ENCODE measurements at places on chromosomes 12 and 14. TPM values are rescaled to one million over a fixed set of nuclear protein-coding genes. Genes with fewer than 3 reads are reported as not detected.

DNA sequence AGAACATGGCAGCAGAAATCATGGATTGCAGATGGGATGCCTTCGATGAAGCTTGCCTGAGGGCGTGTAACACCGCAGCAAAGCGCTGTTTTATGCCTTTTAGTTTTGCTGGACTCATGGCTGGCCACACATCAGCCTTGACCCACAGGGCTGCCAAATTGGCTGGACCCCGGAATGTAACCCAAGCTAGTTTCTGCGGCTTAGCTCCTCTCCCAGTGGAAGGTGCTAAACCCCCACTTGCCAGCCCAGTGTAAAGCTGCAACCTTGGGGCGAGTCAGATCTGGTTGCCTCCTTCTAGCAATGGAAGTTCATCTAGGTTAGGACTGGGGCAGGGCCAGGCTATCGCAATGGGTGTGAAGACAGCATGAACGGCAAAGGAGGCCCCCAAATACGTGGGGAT, 38.3 kb downstream of the MEG3 start:
- H3K36me3 ChIP-seq: no peaks in the 10 kb centered on the region
- DNase-seq: no peak
- no peaks in the 10 kb centered on the region for H3K27me3 ChIP-seq
- no peak overlapping the region for H3K4me3 ChIP-seq

- H3K4me1 ChIP-seq: no peaks in the 10 kb centered on the region
- DNase-seq: no peak
- H3K27me3 ChIP-seq: no peaks in the 10 kb centered on the region
- H3K36me3 ChIP-seq: no peaks in the 10 kb centered on the region
- H3K4me3 ChIP-seq: no peak overlapping the region
These were observed 950.4 kb upstream of the LRFN5 start for GRCh38 chr14:40656311-40656710.

GRCh38 chr12:119069147-119069642, 87.9 kb downstream of the SRRM4 start:
- no peaks in the 10 kb centered on the region for H3K36me3 ChIP-seq
- H3K4me1 ChIP-seq: no peaks in the 10 kb centered on the region
- H3K27me3 ChIP-seq: peaks cover 6% of the 10 kb centered on the region
- DNase-seq: no peak
- H3K27ac ChIP-seq: no peak overlapping the region
- H3K4me3 ChIP-seq: no peak overlapping the region

DNA sequence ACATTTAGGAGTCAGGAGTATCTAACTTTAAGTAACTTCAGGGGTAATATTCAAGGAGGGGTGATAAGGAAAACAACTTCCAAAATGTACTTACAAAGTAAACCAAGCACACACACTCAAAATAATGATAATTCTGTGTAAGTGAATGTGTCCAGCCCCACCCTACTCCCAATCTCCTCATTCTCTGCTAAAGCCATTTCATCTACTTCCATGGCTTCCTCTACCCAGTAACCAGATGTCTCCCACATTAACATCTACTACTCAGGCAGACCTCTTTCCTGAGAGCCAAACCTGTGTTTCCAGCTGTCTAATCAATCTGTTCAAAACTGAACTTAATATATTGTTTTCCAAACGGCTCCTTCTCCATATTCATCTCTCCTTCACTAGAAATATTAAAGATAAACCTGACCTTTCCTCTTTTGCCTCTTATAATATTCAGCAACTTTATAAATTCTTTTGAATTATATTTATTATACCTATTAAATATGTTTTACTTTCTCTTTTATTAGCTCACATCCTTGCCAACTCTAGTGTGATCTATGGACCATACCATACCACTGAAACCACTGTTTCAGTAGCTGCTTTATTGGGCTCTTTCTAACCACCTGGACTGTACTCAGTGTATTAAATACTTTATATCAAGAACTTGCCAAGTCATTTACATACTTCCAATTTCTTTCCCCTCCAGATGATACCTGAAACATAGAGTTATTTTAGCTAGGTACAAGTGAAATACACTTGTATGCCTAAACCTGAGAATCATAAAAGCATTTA, 170.7 kb downstream of the PPFIA2 start:
- no peaks in the 10 kb centered on the region for H3K4me1 ChIP-seq
- H3K27me3 ChIP-seq: no peaks in the 10 kb centered on the region
- no peak overlapping the region for H3K27ac ChIP-seq
- no peaks in the 10 kb centered on the region for H3K36me3 ChIP-seq
- H3K4me3 ChIP-seq: no peak overlapping the region
- no peak for DNase-seq

- H3K27me3 ChIP-seq: no peaks in the 10 kb centered on the region
- H3K36me3 ChIP-seq: no peaks in the 10 kb centered on the region
- no peak for DNase-seq
- no peak overlapping the region for H3K4me3 ChIP-seq
These were observed 134.2 kb upstream of the HIF1A start for GRCh38 chr14:61561104-61561503.

- H3K27ac ChIP-seq: peak overlapping the region; percentile 78
- H3K4me3 ChIP-seq: peak overlapping the region; percentile 55
- peaks cover 11% of the 10 kb centered on the region for H3K4me1 ChIP-seq
- peaks cover 6% of the 10 kb centered on the region for H3K27me3 ChIP-seq
These were observed 400 bp downstream of the CHST11 start for GRCh38 chr12:104456950-104457745.

DNA sequence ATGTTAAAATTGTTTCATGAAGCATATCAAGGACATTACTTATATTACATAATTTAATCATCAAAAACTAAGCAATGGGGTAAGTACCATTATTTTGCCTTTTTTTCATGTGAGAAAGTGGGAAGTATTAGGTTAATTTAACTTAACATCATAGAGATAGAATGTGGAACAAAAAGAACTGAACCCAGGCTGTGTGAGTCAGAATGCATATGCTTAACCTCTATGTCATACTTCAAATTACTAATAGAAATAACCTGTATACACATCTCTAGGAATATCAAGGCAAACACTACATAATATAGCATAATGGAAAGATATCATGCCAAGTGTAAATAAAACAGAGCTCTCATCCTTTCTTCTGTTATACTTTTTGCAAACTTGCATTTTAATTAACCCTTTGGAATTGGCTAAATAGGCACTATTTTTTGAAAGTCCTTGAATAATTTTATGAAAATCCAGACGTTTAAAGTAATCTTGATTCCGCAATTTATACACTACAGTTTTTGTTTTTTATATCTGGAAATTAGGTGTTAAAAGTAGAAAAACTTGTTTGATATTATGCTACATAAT, 777.7 kb downstream of the SLC6A15 start:
- H3K36me3 ChIP-seq: no peaks in the 10 kb centered on the region
- H3K4me3 ChIP-seq: no peak overlapping the region
- H3K27ac ChIP-seq: no peak overlapping the region
- no peaks in the 10 kb centered on the region for H3K4me1 ChIP-seq
- DNase-seq: no peak
- no peaks in the 10 kb centered on the region for H3K27me3 ChIP-seq

GRCh38 chr12:111268738-111269572, 99.9 kb downstream of the PHETA1 start:
- no peak overlapping the region for H3K27ac ChIP-seq
- H3K4me1 ChIP-seq: no peaks in the 10 kb centered on the region
- no peak for DNase-seq

GRCh38 chr14:83416476-83416875, 1882.8 kb upstream of the SEL1L start:
- no peaks in the 10 kb centered on the region for H3K27me3 ChIP-seq
- H3K4me3 ChIP-seq: no peak overlapping the region
- H3K4me1 ChIP-seq: no peaks in the 10 kb centered on the region
- H3K36me3 ChIP-seq: no peaks in the 10 kb centered on the region

Gene CLEC4C
- not detected for total RNA-seq

- H3K27ac ChIP-seq: no peak overlapping the region
- no peak overlapping the region for H3K4me3 ChIP-seq
- H3K4me1 ChIP-seq: no peaks in the 10 kb centered on the region
- no peaks in the 10 kb centered on the region for H3K27me3 ChIP-seq
- no peak for DNase-seq
- no peaks in the 10 kb centered on the region for H3K36me3 ChIP-seq
These were observed 4.6 kb upstream of the SLC15A5 start for GRCh38 chr12:16282081-16282480.

- H3K27me3 ChIP-seq: peaks cover 8% of the 10 kb centered on the region
- no peaks in the 10 kb centered on the region for H3K36me3 ChIP-seq
- H3K4me3 ChIP-seq: no peak overlapping the region
- DNase-seq: no peak
- no peak overlapping the region for H3K27ac ChIP-seq
These were observed 10.7 kb downstream of the TBX5 start for GRCh38 chr12:114395233-114395632.

Gene PTGR2
- 17.1 TPM for total RNA-seq

GRCh38 chr14:72737560-72737943, 156.3 kb downstream of the DPF3 start:
- H3K4me3 ChIP-seq: no peak overlapping the region
- H3K4me1 ChIP-seq: no peaks in the 10 kb centered on the region
- H3K27me3 ChIP-seq: peaks cover 3% of the 10 kb centered on the region
- no peak overlapping the region for H3K27ac ChIP-seq

DNA sequence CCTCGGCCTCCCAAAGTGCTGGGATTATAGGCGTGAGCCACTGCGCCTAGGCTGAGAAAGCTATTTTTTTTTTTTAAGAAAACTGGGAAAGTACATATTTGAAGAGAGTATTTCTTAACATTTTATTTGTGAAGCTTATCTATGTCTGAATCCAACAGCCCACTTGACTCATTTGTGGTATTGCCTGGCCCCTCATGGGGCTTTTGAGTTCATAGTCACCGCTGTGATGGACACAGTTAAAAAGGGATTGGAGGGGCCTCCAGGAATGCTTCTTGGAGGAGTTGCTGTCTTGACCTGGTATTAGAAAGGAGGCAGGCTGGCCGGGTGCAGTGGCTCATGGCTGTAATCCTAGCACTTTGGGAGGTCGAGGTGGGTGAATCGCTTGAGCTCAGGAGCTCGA, 26.5 kb downstream of the BCL7A start:
- H3K27ac ChIP-seq: no peak overlapping the region
- H3K27me3 ChIP-seq: no peaks in the 10 kb centered on the region
- H3K36me3 ChIP-seq: no peaks in the 10 kb centered on the region
- no peaks in the 10 kb centered on the region for H3K4me1 ChIP-seq

Gene MMAB
- 58.6 TPM for total RNA-seq

Gene CDKL1
- total RNA-seq: 5.8 TPM

GRCh38 chr14:36426836-36427235, 93.2 kb downstream of the NKX2-1 start:
- H3K4me3 ChIP-seq: no peak overlapping the region
- no peak overlapping the region for H3K27ac ChIP-seq
- H3K4me1 ChIP-seq: no peaks in the 10 kb centered on the region
- H3K27me3 ChIP-seq: no peaks in the 10 kb centered on the region
- H3K36me3 ChIP-seq: no peaks in the 10 kb centered on the region

DNA sequence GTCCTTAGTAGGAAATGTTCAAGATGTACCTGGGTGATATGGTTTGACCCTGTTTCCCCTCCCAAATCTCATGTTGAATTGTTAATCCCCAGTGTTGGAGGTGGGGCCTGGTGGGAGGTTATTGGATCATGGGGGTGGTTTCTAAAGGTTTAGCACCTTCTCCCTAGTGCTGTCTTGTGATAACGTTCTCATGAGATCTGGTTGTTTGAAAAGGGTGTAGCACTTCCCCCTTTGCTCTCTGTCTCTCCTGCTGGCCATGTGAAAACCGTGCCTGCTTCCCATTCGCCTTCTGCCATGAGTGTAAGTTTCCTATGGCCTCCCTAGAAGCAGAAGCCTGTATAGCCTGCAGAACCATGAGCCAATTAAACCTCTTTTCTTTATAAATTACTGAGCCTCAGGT, 353.0 kb upstream of the SFSWAP start:
- peaks cover 24% of the 10 kb centered on the region for H3K27me3 ChIP-seq
- no peaks in the 10 kb centered on the region for H3K4me1 ChIP-seq
- no peak overlapping the region for H3K27ac ChIP-seq
- H3K4me3 ChIP-seq: no peak overlapping the region

DNA sequence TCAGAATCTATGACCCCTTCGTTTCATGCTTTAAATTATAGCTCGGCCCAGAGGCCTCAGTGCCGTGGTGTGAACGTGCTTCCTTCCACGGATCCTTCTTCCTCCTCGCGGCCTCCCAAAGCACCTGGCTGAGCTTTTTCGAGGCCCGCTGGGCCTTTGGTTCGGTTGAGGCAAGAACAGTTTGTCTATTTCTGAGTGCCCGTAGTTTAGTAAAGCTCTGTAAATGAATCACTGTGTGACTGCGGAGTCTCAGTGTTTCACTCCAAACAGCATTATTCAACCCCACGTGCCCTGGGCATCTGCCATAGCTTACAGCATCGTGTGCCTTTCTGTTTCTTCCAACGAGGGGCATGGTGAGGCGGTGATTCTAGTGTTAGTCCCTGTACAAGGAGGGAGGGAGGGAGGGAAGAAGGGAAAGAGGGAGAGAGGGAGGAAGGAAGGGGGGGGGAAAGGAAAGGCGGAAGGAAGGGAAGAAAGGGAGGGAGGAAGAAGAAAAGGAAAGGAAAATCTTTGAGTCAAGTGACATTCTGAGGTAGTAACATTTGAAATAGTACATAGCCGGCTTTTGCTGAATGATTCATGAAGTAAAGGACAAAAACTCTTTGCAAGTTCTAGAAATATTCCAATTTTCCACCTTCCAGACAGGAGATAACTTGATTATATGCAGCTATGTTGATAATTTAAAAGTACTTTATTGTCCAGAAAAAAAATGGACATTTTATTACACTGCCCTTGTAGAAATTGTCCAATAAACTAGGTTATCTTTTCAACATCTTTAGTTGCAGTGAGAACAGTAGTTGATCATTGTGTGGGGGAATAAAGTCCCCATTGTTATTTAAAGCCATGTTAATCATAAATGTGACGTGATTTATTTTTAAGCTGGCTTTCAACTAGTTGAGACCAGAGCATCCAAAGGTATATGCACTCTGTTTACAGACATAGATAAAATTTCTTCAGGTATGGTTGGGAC, 1.2 kb upstream of the TRIM9 start:
- no peak overlapping the region for H3K27ac ChIP-seq
- H3K27me3 ChIP-seq: peaks cover 6% of the 10 kb centered on the region
- H3K36me3 ChIP-seq: no peaks in the 10 kb centered on the region

- H3K27me3 ChIP-seq: no peaks in the 10 kb centered on the region
- DNase-seq: no peak
- no peaks in the 10 kb centered on the region for H3K36me3 ChIP-seq
- H3K27ac ChIP-seq: no peak overlapping the region
- H3K4me3 ChIP-seq: no peak overlapping the region
- H3K4me1 ChIP-seq: no peaks in the 10 kb centered on the region
These were observed 58.1 kb upstream of the C12orf71 start for GRCh38 chr12:27140478-27140969.

- H3K36me3 ChIP-seq: no peaks in the 10 kb centered on the region
- H3K27me3 ChIP-seq: no peaks in the 10 kb centered on the region
- DNase-seq: no peak
These were observed 390.0 kb downstream of the AEBP2 start for GRCh38 chr12:19829100-19829853.

Data from Panc1 (cell line).